ENCODE measurements at places on chromosomes 1 and 21. TPM values are rescaled to one million over a fixed set of nuclear protein-coding genes. Genes with fewer than 3 reads are reported as not detected.

GRCh38 chr1:29540801-29541357 lies 304.6 kb downstream of the PTPRU start:
- DNase-seq: no peak

FLG2 gene
- total RNA-seq: not detected

DNA sequence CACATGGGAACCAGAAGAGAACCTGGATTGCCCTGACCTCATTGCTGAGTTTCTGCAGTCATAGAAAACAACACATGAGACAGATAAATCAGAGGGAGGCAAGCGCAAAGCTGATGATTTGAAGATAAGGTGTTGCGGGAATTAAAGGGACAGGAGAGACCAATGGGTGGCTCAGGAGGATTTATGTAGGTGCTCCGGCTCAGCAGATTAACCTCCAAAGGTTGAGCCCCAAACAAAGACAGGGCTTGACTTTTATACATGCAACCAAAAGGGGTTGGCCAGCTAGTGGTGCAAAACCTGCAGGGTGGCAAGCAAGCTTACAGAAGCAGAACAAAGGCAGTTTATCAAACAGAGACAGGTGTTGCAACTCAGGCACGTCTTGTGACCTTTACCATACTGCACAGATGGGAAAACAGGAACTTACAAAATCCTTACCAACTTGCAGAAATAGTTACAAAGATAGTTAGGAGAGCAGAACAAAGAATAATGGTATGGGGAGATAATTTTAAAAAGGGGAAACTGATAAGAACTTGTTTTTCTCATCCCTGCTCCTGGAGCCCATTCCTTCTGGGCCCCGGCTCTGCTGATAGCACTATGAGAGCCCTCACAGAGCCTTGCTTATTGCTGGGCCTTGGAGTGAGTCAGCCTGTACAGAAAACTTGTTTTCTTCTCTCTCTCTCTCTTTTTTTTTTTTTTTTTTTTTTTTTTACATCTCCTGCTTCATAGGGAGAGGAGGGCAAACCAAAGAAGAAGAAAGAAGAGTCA lies 93.6 kb downstream of the SNRPE start:
- DNase-seq: no peak

TMEM82 gene
- total RNA-seq: not detected

GRCh38 chr1:206690516-206690915 lies 5.8 kb downstream of the MAPKAPK2 start:
- no peak for DNase-seq

DNA sequence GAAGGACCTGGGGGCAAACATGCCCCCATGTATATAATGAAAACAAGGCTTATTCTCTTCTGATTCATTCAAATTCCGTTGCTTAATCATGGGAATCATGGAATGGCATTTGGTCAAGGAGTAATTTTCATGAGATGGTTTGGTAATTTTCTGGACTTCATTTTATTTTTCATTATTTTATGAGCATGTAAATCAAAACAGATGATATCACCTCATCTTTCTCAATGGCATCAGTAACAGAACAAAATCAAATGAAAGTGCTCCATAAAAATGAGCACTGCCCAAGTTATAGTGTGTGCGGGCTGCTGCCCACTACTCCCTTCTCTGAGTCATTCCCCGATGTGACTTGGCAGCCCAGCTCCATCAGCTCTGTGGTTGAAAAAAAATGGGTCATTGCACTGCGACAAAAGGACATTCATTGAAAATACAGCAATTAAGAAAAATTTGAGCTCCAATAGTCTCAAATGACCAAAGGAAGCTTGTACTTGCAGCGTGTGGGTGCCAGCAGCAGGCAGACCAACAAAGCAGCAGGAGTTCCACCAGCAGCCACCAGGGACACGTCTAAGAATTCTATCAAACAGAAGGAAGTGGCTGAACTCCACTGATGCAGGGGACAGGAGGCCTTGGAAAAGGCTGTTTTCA lies 84.3 kb upstream of the VAV3 start:
- no peak for DNase-seq

ZNF683 gene
- total RNA-seq: not detected

GRCh38 chr21:35540950-35541638 lies 492.0 kb upstream of the RUNX1 start:
- DNase-seq: no peak

WNT4 gene
- total RNA-seq: 0.60 TPM

DNA sequence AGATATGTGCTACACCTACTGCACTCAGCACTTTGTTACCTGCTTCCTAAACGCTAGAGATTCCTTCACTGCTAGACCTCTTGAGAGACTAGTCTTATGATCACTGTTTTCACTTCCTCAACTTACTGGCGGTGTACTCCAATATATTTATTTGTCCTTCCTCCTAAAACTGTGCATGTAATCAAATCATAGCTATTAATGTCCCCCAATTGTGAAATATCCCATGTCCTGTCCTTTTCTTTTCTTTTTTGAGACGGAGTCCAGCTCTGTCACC lies 3.4 kb downstream of the SOAT1 start:
- DNase-seq: no peak

DNA sequence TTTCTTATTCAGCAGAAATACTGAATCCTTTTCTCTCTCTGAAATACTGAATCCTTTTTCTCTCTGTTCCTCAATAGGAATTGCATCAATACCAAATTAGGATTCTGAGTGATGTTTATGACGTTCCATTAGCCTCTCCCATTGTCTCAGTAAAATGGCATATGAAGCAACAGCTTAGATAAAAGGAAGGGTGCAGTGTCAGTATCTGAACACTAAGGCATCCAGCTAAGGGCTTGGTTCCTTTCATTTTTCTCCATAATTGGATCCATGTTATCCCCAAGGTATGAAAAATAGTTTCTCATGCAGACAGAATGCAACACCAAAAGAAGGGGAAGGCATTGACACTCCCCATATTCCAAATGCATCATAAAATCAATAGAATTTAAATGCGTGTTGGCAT lies 61.5 kb upstream of the RAVER2 start:
- DNase-seq: no peak

DNA sequence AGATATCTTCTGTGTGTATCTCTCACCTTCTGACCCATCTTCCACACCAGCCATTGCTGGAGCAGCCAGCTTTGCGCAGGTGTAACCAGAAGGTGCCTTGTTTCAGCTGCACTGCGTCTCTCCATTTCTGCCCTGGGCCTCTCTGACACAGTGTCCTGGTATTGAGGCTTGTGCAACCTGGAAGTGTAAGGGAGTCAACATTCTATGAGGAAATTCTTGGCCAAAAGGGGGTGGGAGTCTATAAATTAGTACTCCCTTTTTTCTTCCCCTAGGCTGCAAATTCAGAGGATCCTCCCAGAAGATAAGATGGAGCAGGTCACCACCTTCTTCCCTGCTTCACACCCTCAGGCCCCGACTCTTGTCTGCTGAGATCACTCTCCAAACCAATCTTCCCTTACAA lies 109.1 kb downstream of the MRPS6 start:
- no peak for DNase-seq

- DNase-seq: no peak
Measured at GRCh38 chr1:66305927-66306326, 228.0 kb upstream of the SGIP1 start.

GRCh38 chr1:30879940-30880677 lies 28.4 kb downstream of the SDC3 start:
- no peak for DNase-seq

AMY1C gene
- total RNA-seq: not detected

MINDY1 gene
- total RNA-seq: 35.4 TPM

DNA sequence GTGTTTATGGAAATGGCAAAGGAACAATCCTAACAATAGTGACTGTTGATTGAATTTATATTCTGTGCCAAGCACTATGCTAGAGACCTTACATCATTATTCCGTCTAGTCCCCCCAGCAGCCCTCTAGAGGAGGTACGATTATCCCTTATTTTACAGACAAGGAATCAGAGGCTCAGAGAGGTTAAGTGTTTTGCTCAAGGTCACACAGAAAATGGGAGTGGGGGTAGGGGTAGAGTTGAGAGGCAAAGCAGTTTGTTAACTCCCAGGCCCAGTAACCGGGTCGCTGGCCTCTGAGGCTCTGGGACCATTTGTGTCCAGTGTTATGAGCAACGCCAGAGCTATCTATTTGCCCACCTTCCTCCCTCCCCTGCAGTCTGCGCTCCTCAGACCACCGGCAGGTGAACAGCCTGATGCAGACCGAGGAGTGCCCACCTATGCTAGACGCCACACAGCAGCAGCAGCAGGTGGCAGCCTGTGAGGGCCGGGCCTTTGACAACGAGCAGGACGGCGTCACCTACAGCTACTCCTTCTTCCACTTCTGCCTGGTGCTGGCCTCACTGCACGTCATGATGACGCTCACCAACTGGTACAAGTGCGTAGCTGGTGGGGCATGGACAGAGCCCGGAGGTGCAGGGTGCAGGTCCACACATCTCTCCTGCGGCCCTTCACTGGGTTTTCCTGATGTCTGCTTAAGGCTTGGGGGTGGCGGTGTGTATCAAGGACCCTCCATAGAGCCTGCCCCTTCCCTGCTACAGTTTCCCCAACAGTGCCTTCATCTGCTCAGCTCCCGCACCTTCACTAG lies 19.8 kb downstream of the SERINC2 start:
- no peak for DNase-seq

HRNR gene
- total RNA-seq: not detected

GRCh38 chr1:244674446-244674845 lies 21.5 kb downstream of the DESI2 start:
- DNase-seq: no peak

DNA sequence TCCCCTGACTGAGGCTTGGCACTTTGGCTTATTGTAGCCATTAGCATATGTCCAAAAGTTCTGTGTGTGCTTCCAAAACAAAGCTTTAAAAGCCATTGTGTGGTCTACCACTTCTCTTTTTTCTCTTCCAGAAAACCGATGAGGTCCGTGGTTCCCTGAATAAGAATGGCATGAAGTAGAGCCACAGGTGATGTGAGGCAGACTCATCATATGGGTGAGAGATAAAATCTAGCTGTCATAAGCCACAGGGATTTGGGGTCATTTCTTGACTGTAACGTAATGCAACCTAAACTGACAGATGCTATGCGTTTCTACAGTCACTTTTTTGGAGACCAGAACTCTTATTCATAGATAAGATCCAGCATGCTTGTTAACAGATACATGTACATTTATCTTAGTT lies 7.0 kb upstream of the GREM2 start:
- DNase-seq: no peak

DNA sequence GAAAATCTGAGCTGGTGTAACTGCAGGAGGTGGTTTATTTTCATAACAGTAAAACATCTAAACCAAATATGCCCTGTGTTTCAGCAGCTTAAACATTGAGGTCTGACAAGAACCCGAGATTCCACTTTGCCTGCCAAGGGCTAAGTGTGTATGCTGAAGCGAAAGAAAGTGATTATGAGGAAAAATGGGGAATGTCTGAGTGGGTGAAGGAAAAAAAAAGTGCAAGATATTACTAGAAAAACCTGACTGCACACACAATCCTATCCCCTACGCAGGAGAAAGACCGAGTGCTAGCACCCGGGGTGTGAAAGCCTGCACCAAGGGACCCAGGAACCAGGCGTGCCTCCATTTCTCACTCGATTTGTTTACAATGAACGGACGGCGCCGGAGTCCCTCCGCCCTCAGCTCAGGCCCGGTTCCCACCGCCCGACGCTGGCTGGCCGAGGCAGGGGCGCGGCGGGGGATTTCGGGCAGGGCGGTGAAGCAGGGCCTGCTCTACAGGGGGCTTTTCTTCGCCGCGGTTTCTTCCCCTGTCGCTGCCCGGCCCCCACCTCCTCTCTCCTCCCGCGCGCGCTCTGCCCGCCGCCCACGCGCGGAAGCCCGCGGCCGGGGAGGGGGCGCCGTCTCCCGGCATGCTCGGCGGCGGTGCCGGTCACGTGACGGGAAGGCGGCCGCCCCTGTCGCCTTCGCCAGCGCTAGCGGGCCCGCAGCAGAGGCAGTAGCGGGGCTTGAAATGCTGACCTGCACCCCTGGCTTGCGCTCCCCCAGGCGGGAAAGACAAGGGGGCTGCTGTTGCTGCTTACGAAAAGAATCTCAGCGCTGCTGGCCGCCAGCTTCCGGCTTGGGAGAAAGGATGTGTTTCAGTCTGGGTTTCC lies 35.9 kb downstream of the ITPKB start:
- DNase-seq: peak; percentile 53

GRCh38 chr1:201347498-201348210 lies 29.8 kb downstream of the TNNT2 start:
- no peak for DNase-seq

- DNase-seq: no peak
Measured at GRCh38 chr1:164614316-164614715, 55.3 kb downstream of the PBX1 start.

AIRE gene
- total RNA-seq: not detected

- no peak for DNase-seq
Measured at GRCh38 chr1:34013136-34013535, 149.3 kb downstream of the HMGB4 start.

GRCh38 chr1:11248169-11248568 lies 14.2 kb downstream of the MTOR start:
- no peak for DNase-seq

CFHR2 gene
- total RNA-seq: not detected

DNA sequence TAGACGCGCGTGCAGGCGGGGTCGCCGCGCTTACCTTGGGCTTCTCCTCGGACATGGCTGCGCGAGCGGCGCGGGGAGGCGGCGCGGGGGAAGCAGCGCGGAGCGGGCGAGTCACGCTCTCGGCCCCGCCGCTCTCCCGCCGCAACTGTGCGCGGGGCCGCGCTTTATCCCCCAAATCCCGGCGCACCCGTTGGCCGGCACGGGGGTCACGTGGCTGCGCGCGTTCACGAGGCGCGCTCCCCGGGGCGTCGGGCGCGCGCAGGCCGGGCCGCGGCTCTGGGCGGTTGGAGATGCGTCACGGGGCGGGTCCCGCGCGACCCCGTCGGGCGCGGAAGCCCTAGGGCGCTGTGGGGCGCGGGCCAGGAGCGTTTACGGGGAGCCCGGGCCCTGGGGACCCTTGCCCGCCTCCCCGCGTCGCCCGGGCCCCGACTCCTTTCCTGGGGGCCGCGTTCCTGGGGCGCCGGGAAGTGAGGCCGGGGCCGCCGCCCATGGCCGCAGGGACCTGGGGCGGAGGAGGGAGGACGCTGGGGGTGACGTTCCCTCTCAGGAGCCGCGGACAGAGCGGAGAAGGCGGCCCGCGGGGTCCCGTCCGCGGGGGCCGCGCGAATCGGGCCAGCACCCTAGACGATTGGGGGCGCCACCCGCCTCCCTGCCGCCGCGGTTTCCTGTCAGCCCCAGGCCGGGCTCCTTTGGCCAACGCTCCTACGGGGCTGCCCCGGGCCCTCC lies at the start of gene SUMO3:
TSS of gene SUMO3 (minus strand) at position 149 of the 726 bp plus-strand sequence. CDS start at position 55, 94 bp downstream.
- peak; percentile 62 for DNase-seq

- no peak for DNase-seq
Measured at GRCh38 chr1:79422726-79423125, 416.2 kb upstream of the ADGRL4 start.

PTGER3 gene
- 343 TPM for total RNA-seq

DCDC2B gene
- total RNA-seq: not detected

NTMT2 gene
- total RNA-seq: not detected

DNA sequence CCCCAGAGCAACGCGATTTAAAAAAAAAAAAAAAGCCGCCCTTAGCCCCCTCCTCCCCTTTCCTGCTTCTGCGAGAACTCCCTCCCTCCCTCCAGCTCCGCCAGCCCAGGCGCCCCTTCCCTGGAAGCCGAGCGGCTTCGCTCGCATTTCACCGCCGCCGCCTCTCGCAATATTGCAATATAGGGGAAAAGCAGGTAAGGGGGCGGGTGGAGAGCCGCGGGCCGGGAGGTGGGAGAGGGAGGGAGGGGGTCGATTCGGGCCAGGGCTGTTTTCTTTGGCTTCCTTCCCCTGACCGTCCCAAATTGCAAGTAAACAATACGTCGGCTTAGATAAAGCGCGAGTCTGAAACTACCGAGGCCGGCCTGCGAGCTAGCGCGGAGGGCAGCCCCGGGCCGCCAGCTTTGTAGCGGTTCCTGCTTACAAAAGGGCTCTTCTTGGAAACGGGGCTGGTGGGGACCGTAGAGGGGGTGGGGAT lies 408 bp downstream of the LMO4 start:
- DNase-seq: no peak
